ENCODE measurements at places on chromosomes 11 and 22. TPM values are rescaled to one million over a fixed set of nuclear protein-coding genes. Genes with fewer than 3 reads are reported as not detected.
A peak's percentile ranks its signal among the peaks of the same experiment; 100 is the strongest.

The TYMP gene
- 0.68 TPM for total RNA-seq

DNA sequence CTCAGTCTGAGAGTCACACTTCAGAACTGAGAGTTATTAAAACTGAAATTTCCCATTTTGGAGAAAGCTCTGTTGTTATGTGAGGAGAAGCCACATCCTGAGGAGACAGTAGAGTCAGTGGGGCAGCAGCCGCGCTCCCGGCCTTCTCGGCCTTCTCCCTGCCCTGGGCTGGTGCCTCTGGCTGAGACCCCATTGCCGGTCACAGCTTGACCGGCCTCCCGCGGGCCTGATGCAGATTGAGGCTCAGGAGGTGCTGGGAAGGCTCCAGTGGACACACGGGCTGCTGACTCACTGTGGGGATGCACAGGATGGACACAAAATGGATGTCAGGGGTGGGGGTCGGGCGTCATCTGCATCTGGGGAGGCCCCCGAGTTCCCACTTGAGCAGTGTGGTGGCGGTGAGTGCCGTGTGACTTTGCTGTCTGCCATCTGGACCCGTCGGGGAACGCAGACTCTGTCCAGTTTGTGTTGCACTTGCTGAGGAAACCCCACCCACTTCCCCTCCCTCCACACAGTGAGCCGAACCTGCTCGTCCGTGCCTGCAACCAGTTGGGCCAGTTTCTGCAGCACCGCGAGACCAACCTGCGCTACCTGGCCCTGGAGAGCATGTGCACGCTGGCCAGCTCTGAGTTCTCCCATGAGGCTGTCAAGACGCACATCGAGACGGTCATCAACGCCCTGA is 50.1 kb downstream of the MUC6 start:
- DNase-seq: no peak

GRCh38 chr11:74905326-74905725 is 43.6 kb downstream of the XRRA1 start:
- no peak for DNase-seq

- DNase-seq: no peak
Observed at GRCh38 chr11:28517621-28518020, 409.4 kb downstream of the METTL15 start.

DNA sequence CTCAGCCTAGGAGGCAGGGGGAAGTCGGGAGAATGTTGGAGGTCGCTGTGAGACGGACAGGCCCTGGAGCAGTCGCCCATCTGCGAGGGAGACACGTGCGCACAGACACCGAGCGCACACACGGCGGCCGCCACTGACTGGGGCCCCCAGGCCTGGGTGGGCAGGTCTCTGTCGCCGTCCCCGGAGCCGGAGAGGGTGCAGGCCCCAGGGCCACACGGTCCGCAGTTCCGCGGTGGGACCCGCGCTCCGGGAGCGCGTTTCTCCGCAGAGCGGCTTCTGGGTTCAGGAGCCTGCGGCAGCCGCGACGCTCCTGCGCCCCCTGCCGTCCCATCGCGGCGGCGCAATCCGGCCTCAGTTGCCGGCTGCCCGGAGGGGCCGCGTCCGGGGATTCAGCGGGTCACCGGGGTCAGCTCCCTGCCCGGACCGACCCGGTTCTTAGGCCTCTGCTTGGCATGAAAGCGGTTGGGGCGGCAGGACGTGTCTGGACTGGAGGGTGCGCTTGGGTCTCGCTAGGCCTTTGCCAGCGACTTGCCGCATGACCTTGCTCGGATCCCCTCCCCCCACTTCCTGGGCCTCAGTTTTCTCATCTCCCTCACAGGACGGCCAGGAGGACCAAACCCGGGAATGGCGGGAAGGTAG is 31.2 kb downstream of the PDE2A start:
- DNase-seq: no peak

The STIM1 gene
- total RNA-seq: 22.7 TPM

The MS4A12 gene
- not detected for total RNA-seq

DNA sequence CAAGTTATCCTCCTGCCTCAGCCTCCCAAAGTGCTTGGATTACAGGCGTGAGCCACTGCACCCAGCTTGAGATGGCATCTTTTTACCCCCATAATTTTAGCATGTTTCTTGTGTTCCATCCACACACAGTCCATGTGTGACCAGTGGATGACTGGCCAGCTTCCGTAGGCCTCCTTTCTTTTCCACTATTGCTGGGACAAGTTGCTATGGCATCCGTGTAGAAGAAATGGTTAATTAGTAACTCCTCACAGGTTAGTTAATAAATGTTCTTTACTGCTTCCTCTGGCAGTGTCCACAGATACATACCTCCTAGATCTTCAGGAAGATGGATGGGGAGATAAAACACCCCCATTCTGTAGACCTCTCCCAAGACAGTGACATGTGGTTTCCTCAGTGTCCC is 154.3 kb upstream of the RASSF10 start:
- no peak for DNase-seq

The BIRC3 gene
- total RNA-seq: 0.27 TPM

The MS4A4E gene
- not detected for total RNA-seq

GRCh38 chr22:20211409-20211996 is 56.6 kb downstream of the RTN4R start:
- DNase-seq: no peak

- peak; percentile 89 for DNase-seq
Observed at GRCh38 chr11:31325160-31325559, 44.4 kb downstream of the DCDC1 start.

DNA sequence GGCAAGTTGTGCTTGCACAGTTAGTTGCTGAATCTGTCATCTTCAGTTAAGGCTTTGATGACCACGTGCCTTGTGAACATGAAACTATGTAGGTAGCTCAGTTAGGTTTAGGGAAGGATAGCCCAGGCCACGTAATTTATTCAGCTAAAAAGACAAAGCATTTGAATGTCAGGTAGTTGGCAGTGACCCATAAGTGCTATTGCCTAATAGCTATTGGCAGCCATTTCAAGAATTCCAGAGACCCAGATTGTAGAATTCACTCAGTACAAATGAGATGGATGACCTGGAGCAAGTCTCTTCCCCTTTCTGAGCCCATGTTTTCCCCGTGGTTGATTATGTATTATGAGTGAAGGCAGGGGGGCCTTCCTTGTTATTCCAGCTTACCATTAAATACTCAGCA is 265.3 kb upstream of the ANO5 start:
- no peak for DNase-seq
